ENCODE measurements at places on chromosomes 12 and 14.
A peak's percentile ranks its signal among the peaks of the same experiment; 100 is the strongest.

GRCh38 chr14:102140027-102140749, 491 bp downstream of the WDR20 start:
- peak overlapping the region; percentile 97 for H3K27ac ChIP-seq
- peaks cover 22% of the 10 kb centered on the region for H3K36me3 ChIP-seq
- H3K27me3 ChIP-seq, result no peaks in the 10 kb centered on the region

DNA sequence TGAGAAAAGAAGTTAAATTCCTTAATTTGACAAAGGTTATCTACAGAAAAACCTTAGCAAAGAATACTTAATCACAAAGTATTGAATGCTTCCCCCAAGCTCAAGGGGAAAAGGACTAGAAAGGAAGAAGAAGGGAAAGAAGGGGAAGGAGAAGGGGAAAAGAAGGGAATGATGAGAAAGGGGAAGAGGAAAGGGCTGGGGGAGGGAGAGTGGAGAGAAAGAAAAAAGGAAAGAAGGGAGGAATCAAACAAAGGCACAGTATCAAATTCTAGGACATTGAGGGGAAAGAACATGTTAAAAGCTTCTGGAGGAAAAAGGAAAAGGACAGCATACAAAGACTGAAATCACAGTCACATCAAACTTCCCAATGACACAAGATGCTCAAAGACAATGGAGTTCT, 70.3 kb downstream of the BCL2L14 start:
- H3K27ac ChIP-seq, result no peak overlapping the region
- no peaks in the 10 kb centered on the region for H3K36me3 ChIP-seq
- H3K27me3 ChIP-seq, result peaks cover 84% of the 10 kb centered on the region
- H3K4me3 ChIP-seq, result no peak overlapping the region
- no peaks in the 10 kb centered on the region for H3K4me1 ChIP-seq

DNA sequence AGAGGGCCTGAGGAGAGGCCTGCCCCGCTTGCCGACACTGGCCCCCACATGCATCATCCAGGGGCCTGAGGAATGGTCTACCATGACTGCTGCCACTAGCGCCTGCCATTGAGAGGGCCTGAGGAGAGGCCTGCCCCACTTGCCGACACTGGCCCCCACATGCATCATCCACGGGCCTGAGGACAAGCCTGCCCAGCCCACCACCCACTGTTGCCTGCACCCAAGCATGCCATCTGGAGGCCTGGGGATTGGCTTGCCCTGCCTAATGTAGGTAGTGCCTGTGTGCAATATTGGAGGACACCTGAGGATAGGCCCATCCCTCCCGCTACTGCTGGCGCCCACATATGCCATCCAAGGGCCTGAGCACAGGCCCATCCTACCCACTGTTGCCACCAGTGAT, 24.4 kb downstream of the CYP46A1 start:
- DNase-seq, result no peak
- H3K4me1 ChIP-seq, result no peaks in the 10 kb centered on the region
- no peaks in the 10 kb centered on the region for H3K36me3 ChIP-seq
- H3K4me3 ChIP-seq, result no peak overlapping the region
- peaks cover 5% of the 10 kb centered on the region for H3K27me3 ChIP-seq

DNA sequence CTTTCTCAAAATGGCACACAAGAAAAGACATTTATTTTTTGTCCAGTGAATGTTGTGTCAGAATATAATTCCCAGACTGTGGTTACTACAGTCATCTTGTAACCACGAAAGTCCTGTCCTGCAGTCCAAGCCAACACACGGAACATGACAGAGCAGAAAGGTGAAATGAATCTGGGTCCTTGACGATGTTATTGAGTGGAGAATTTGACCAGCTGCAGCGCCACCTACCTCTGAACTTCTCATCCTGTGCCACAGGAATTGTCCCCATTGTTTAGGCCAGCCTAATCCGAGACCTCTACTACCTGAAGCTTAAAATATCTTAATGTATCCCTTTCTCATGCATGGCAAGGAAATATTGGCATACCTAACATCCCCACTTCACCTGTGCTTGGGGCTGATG, 64.1 kb upstream of the OTX2 start:
- H3K4me3 ChIP-seq, result no peak overlapping the region
- peaks cover 1% of the 10 kb centered on the region for H3K36me3 ChIP-seq
- H3K4me1 ChIP-seq, result no peaks in the 10 kb centered on the region
- DNase-seq, result no peak

DNA sequence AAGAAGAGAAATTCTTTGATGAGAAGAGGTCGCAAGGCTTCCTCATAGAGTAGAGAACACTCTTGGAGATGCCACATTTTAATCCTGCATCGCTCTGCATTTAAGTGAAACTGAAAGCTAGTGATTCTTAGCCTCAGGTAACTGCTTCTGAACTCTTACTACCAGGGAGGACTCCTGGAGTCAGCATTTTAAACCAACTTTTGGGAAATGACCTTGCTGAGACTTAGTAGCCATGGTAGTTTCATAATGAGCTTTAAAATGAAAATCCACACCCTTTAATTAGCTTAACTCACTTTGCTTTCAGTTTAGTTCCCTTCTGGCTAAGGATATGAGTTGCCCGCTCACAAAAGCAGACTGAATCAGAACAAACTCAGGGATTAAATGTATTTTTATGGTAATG, 80.3 kb downstream of the SYNE2 start:
- H3K4me1 ChIP-seq, result peaks cover 37% of the 10 kb centered on the region
- peaks cover 8% of the 10 kb centered on the region for H3K36me3 ChIP-seq
- H3K27me3 ChIP-seq, result no peaks in the 10 kb centered on the region
- no peak for DNase-seq
- peak overlapping the region; percentile 14 for H3K27ac ChIP-seq

DNA sequence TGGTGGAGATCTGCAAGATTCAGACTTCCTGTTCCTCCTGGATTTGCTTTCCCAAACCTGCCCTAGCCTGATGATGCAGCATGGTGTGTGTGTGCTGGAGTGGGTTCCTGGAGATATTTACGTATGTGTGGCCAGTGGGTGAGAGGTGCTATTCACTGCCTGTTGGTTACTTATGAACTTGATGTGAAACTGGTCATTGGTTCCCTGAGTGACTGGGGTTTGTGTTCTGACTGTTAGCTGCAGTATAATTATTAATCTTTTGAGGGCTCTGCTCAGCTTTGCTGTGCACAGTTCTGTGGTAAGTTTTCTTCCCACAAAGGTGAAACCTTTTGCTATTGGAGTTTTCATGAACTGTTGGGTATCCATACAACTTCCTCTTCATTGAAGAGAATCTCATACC, 541.8 kb upstream of the FBXO33 start:
- H3K36me3 ChIP-seq, result no peaks in the 10 kb centered on the region
- no peak for DNase-seq
- no peak overlapping the region for H3K27ac ChIP-seq
- no peaks in the 10 kb centered on the region for H3K27me3 ChIP-seq
- H3K4me1 ChIP-seq, result no peaks in the 10 kb centered on the region
- no peak overlapping the region for H3K4me3 ChIP-seq

GRCh38 chr14:93023039-93023438, 92.7 kb downstream of the ITPK1 start:
- H3K4me3 ChIP-seq, result no peak overlapping the region
- peaks cover 45% of the 10 kb centered on the region for H3K4me1 ChIP-seq
- H3K27me3 ChIP-seq, result no peaks in the 10 kb centered on the region
- H3K36me3 ChIP-seq, result peaks cover 2% of the 10 kb centered on the region
- peak overlapping the region; percentile 81 for H3K27ac ChIP-seq

DNA sequence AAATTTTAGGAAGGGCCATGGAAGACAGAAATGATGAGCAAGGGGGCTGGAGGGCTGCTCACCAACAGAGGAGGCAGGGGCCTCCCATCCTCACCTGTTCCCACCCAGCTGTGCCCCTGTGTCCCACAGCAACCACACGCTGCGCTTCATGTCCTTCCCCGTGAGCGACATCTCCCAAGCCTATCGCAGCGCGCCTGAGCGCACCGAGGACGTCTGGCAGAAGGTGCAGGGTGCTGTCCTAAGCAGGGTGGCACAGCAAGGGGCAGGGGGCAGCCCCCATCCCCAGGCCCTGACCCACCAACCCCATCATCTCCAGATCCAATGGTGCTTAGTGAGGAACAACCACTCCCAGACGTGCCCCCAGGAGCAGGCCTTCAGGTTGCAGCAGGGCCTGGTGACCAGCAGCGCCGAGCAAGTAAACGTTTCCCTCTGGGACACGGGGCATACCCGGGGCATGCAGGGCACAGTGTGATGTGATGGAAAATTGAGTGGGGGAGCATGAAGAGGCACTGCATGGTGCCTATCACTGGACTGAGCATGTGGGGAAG, 8.1 kb downstream of the CARMIL3 start:
- H3K4me3 ChIP-seq, result no peak overlapping the region
- no peak for DNase-seq
- peaks cover 3% of the 10 kb centered on the region for H3K36me3 ChIP-seq
- peaks cover 5% of the 10 kb centered on the region for H3K4me1 ChIP-seq
- no peaks in the 10 kb centered on the region for H3K27me3 ChIP-seq

DNA sequence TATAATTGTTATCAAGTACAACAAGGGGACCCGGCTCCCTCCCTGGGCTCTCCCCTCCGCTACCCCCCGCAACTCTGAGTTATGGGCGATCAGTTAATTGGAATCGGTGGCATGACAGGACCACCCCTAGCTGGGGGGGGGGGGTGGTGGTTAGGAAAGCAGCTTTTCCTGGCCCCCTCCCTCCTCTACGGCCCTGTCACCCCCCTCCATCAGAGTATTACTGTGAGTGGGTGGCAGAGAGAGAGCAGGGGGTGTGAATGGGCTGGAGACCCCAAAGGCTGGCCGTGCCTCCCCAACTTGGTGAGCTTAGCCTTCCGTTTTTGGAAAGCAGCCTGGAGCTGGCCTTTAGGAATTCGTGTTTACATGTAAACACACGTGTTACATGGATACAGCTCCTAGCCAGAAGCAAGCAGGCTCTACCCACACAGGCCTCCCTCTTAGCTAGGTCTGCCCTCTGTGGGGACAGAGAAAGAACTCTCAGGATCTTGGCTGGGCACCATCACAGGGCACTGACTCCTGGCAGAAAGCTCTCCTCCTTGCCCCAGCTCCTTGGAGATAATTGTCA, 1.1 kb upstream of the HOXC4 start:
- peaks cover 54% of the 10 kb centered on the region for H3K27me3 ChIP-seq
- peaks cover 43% of the 10 kb centered on the region for H3K4me1 ChIP-seq
- H3K4me3 ChIP-seq, result peak overlapping the region; percentile 91
- H3K36me3 ChIP-seq, result peaks cover 15% of the 10 kb centered on the region
- peak overlapping the region; percentile 92 for H3K27ac ChIP-seq
- no peak for DNase-seq

GRCh38 chr12:32917094-32917611, 20.6 kb upstream of the PKP2 start:
- peaks cover 19% of the 10 kb centered on the region for H3K27me3 ChIP-seq
- H3K27ac ChIP-seq, result no peak overlapping the region
- no peak for DNase-seq
- H3K4me3 ChIP-seq, result no peak overlapping the region
- no peaks in the 10 kb centered on the region for H3K36me3 ChIP-seq

- no peaks in the 10 kb centered on the region for H3K27me3 ChIP-seq
- H3K36me3 ChIP-seq, result peaks cover 22% of the 10 kb centered on the region
- H3K4me3 ChIP-seq, result no peak overlapping the region
- DNase-seq, result no peak
- H3K27ac ChIP-seq, result no peak overlapping the region
- peaks cover 37% of the 10 kb centered on the region for H3K4me1 ChIP-seq
Observed at GRCh38 chr12:110312581-110313360, 31.7 kb downstream of the ATP2A2 start.

DNA sequence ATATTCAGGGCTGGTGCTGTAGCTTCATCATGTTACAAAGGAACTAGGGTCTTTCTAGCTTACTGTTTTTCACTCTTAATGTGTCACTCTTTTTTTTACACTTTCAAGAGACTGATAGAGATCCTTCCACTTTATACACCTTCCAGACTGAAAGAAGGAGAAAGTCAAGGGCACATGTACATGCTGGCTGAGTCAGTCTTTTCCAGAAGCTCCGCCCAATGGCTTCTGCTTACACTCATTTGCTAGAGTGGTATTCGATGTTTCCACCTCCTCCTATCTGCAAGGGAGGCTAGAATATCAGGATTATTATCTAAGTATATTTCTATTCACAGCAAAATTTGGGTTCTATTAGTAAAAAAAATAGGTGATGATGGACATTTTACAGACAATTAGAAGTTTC, 325.8 kb upstream of the OR4E1 start:
- H3K27ac ChIP-seq, result no peak overlapping the region
- no peak for DNase-seq
- peaks cover 6% of the 10 kb centered on the region for H3K4me1 ChIP-seq
- H3K27me3 ChIP-seq, result no peaks in the 10 kb centered on the region

- DNase-seq, result no peak
- peak overlapping the region; percentile 11 for H3K4me3 ChIP-seq
- no peak overlapping the region for H3K27ac ChIP-seq
- H3K4me1 ChIP-seq, result peaks cover 9% of the 10 kb centered on the region
- peaks cover 76% of the 10 kb centered on the region for H3K27me3 ChIP-seq
- H3K36me3 ChIP-seq, result no peaks in the 10 kb centered on the region
Observed at GRCh38 chr14:100824901-100825712, 811 bp upstream of the MEG3 start.

- no peaks in the 10 kb centered on the region for H3K4me1 ChIP-seq
- no peak for DNase-seq
- H3K27me3 ChIP-seq, result no peaks in the 10 kb centered on the region
- H3K27ac ChIP-seq, result no peak overlapping the region
- no peaks in the 10 kb centered on the region for H3K36me3 ChIP-seq
- no peak overlapping the region for H3K4me3 ChIP-seq
Observed at GRCh38 chr14:29895591-29896083, 32.0 kb downstream of the PRKD1 start.

GRCh38 chr14:32399920-32400319, 70.8 kb downstream of the AKAP6 start:
- no peak for DNase-seq
- no peak overlapping the region for H3K4me3 ChIP-seq
- no peak overlapping the region for H3K27ac ChIP-seq

GRCh38 chr14:35940291-35940690, 114.2 kb downstream of the BRMS1L start:
- DNase-seq, result no peak
- H3K4me3 ChIP-seq, result peak overlapping the region; percentile 13
- no peaks in the 10 kb centered on the region for H3K4me1 ChIP-seq
- H3K36me3 ChIP-seq, result no peaks in the 10 kb centered on the region
- H3K27ac ChIP-seq, result no peak overlapping the region

DNA sequence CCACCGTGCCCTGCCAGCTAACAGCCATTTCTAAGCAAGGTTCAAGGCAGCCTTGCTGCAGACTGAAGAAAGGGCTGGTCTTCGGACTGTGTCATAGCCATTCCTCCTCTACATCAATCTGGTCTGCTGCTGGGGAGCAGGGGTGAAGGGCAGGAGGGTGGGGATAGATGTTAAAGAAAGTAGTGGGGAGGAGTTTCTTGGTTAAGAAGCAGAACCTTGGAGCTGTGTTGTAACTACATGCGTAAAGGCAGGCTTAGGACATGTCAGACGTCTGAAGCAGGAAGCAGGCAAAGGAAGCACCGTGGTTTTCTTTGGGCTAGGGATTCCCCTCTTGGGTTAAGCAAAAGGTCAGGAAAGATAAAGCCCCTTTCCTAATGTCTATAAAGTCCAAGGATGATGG, 18.1 kb upstream of the NEK9 start:
- no peaks in the 10 kb centered on the region for H3K27me3 ChIP-seq
- peak overlapping the region; percentile 10 for H3K27ac ChIP-seq
- H3K36me3 ChIP-seq, result peaks cover 37% of the 10 kb centered on the region
